A549 treated with CORT108297 at 1 μM for 4 hours (cell line): ENCODE measurements at places on chromosomes 1 and 21. TPM values are rescaled to one million over a fixed set of nuclear protein-coding genes. Genes with fewer than 3 reads are reported as not detected.

Gene DYNLT4
- 0.32 to 0.80 TPM (median 0.53 TPM) in 4 of 5 replicates, not detected in the other for total RNA-seq

Gene SEMA4A
- total RNA-seq = 0.20 to 0.46 TPM (median 0.42 TPM) in 5 replicates

Gene TEX38
- 0.15 TPM in 1 of 5 replicates, not detected in the others for total RNA-seq

Gene NHLH1
- 0.23 to 0.74 TPM (median 0.37 TPM) in 5 replicates for total RNA-seq

Gene OR2G6
- not detected in 5 replicates for total RNA-seq

Gene TTC3
- total RNA-seq = 26.0 to 39.8 TPM (median 31.2 TPM) in 5 replicates

Gene LIN28A
- total RNA-seq = 0.03 TPM in 1 of 5 replicates, not detected in the others

Gene CD48
- total RNA-seq = not detected in 5 replicates

Gene SLC35F3
- total RNA-seq = 4.4 to 5.8 TPM (median 5.2 TPM) in 5 replicates

Gene HENMT1
- 3.6 to 5.2 TPM (median 4.4 TPM) in 5 replicates for total RNA-seq

Gene TRIM45
- total RNA-seq = 1.1 to 1.6 TPM (median 1.5 TPM) in 5 replicates

Gene LAD1
- total RNA-seq = 0.43 to 0.80 TPM (median 0.54 TPM) in 5 replicates

Gene B3GALT6
- total RNA-seq = 10.8 to 22.2 TPM (median 19.5 TPM) in 5 replicates

Gene FCER1A
- not detected in 5 replicates for total RNA-seq

Gene SASS6
- 3.5 to 4.9 TPM (median 4.5 TPM) in 5 replicates for total RNA-seq

Gene PLPPR5
- total RNA-seq = not detected in 5 replicates

Gene VWA5B1
- not detected in 5 replicates for total RNA-seq

Gene OVAAL
- total RNA-seq = 0.06 to 0.12 TPM (median 0.08 TPM) in 3 of 5 replicates, not detected in the others

Gene CYYR1
- not detected in 5 replicates for total RNA-seq

Gene IL6R
- total RNA-seq = 16.8 to 23.9 TPM (median 18.5 TPM) in 5 replicates
